ENCODE measurements at places on chromosomes 13 and 19.
A peak's percentile ranks its signal among the peaks of the same experiment; 100 is the strongest.

DNA sequence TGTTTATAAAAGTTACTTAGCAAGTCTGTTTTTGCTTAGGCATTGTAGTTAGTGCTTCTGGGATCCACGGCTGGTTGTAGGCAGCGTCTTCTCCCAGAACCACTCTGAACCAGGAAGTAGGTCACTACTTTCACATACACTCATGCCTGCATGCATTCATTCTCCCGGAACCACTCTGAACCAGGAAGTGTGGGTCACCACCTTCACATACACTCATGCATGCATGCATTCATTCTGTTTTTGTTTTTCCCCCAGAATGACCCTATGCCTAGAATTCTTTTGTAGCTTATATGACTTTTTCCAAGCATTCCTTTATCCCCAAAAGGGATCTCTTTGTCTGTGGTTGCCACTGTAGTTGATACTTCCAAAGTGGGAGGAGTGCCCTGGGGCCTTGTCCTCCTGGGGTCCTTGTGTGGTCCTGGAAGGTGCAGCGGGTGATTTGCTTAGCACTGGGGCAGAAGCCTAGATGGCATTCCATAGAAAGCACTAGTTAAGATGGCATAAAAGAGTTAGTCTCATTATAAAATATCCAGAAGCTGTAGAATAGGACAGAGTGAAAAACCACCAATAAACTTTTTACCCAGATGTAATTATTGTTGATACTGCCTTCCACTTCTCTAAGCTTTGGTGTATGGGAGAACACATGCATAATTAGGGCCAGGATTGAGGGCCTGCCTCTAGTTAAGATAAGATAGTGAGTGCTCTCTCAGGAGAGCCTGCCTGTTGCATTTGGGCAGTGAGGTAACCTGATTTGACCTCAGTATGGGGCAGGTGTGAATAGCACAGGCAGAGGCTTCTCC lies 68.6 kb upstream of the TEX29 start:
- DNase-seq, result no peak

GRCh38 chr19:46542428-46543230 lies 47.0 kb upstream of the PNMA8B start:
- DNase-seq, result peak; percentile 88

GRCh38 chr13:46542833-46543232 lies 10.1 kb upstream of the LRCH1 start:
- no peak for DNase-seq

DNA sequence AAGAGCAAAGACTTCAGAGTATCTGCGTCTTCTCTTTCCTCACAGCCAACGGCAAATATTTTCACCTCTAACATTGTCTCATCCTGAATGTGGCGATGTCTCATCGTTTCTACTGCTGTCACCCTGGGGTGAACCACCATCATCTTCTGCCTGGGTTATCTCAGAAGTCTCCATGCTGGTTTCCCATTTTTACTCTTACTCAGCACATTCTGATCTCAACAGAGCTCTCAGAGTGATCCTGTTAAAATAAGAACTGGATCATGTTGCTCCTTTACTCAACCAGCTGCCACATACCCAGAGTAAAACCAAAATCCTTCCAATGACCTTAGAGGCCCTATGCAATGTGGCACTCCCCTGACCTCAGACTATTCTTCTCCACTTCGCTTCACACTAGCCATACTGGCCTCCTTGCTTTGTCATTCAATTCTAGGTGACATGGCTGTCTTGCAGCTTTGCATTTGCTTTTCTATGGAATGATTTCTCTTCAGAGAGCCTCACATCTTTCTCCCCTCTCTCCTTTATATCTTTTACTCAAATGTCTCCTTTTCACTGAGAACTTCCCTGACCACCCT lies 7.8 kb upstream of the OLFM4 start:
- DNase-seq, result no peak

DNA sequence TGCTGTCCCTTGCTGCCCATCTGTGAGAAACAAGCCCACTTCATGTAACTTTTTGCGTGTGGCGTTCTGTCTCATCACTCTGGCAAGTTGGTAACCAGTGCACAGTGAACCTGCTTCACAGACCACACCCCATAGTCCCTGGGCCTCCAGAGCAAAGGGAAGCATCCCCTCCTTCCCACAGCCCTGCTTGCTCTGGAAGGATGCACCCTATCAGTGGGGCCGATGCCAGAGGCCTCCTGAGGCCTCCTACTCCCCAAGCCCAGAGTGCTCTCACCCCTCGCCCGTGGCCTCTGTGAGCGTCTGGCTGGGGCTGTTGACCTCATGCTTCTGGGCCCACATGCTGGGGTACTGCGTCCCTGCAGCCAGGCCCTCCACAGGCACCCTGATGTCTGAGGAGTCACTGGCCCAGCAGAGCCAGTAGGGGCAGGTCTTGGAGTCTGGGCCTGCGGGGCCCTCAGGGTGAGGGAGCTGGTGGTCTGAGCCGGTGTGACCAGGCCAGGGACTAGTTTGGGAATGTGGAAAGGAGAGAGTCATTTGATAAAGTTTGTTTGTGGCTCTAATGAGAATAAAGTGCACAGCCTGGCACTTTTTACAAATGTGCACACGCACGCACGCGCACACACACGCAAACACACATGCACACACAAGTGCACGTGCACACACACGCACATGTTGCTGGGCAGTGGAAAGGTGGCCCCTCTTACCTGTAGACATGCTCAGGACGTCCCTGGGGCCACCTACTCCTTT lies 5.1 kb downstream of the TMEM86B start:
- no peak for DNase-seq

DNA sequence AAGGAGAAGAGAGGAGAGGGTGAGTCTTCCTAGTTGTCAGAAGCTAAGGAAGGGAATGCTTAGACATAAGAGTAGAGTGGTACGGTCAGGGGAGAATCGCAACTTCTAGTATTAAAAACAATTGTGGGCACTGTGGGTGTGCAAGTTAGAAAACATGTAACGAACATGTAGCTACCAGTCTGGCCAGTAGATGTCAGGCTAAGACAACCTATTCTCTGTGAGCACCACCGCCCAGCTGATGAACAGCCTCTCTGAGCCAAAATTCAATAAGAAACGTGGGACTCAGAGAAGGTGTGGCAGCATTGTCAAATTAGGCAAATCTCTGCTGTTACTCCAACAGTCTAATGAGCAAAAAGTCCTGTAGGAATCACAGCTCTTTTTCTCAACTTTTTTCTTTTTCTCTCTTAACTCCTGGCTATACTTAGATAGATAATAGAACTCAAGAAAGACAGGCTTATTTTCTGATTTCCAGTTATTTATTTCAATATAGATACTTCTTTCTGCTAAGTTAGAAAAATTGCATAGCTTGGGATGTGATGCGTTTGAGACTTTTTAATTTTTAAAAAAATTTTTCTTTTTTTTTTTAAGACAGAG lies 186.2 kb downstream of the USP12 start:
- DNase-seq, result peak; percentile 91

DNA sequence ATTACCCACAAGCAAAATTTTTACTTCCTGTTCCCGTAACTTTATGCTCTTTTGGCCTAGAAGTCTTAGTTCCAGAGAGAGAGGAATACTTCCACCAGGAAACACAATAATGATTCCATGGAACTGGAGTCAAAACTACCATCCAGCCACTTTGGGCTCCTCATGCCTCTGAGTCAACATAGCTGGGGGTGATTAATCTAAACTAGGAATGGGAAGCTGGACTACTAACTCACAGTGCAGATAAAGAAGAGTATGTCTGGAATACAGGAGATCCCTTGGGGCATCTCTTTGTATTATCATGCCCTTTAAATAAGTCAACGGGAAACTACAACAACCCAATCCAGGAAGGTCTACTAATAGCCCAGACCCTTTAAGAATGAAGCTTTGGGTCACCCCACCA lies 8.9 kb upstream of the ELF1 start:
- DNase-seq, result no peak

DNA sequence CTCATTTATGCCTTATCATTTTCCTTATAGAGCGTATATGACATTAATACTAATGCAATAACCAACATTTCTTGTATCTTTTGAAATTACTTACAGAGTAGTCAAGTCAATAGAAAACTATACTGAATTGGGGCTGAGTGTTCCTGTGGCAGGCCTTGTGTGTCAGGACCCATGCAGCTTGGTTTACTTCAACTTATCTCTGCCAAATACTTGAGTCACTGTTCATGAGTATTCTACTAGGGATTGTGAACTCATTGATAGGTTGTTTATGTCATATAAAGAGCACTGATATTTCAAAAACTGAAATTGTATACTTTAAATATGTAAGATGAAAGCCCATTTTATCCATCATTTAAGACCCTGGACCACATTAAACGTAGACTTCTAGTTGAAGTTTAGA lies 688.6 kb upstream of the SLITRK1 start:
- DNase-seq, result no peak

DNA sequence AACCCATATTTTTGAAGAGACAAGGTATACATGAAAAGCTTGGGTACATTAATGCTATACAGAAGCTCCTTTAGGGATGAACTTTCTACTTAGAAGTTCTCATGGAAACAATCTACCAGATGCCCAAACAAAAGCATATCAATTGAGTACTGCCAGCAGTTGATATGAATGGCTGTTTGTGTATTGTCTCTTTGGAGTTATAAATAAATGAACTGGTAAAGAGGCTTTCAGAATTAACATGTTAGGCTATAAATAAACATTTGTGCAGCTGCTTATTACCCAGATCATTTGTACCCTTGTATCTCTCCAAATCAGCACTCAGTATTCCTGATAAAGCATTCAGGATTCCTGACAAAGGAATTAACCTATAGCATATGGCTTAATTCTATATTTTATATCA lies 418.9 kb downstream of the FGF14 start:
- no peak for DNase-seq

DNA sequence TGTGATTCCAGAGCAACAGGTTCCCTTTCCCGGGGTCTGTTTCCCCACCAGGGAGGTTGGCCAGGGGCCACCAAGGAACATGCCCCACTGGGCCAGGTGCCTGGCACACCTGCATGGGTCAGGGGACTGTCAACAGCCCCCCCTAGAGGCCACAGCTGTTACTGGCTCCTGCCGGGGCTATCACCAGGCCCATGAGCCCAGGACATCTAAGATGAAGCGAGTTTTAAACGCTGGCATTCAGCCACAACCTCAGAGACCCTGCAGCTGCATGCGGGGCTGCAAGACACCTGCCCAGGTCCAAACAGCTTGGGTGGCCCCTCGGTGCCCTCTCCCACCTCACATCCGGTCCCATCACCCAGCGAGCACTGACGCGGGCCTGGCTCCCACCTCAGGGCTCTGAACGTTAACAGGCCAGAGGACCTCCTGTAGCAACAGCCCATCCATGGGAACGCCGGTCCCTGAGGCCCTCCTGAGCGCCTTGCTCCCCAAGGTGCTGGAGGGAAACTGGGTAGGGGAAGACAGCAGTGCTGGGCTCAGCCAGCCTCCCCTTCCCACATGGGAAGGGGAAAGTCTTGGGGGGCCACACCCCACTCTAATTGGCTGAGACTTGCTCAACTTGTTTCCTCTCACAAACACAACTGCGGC lies 12.0 kb downstream of the KHSRP start:
- no peak for DNase-seq

DNA sequence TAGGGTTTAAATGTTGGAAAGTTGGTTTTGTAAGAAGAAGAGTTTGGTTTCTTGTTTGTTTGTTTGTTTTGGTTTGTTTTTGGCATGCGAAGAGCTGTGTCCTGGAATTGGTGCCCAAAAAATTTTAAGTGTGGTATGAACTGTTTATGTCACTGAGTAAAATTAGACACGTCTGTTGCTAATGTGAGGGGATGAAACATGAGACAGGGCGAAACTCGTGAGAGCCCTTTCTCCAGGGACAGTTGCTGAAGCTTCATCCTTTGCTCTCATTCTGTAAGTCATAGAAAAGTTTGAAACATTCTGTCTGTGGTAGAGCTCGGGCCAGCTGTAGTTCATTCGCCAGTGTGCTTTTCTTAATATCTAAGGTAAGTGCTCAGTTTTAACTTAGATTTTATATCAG lies at the start of gene SGCG:
TSS of gene SGCG (plus strand) at position 269 of the 400 bp plus-strand sequence. CDS start 22,716 bp downstream, outside the sequence.
- DNase-seq, result no peak

DNA sequence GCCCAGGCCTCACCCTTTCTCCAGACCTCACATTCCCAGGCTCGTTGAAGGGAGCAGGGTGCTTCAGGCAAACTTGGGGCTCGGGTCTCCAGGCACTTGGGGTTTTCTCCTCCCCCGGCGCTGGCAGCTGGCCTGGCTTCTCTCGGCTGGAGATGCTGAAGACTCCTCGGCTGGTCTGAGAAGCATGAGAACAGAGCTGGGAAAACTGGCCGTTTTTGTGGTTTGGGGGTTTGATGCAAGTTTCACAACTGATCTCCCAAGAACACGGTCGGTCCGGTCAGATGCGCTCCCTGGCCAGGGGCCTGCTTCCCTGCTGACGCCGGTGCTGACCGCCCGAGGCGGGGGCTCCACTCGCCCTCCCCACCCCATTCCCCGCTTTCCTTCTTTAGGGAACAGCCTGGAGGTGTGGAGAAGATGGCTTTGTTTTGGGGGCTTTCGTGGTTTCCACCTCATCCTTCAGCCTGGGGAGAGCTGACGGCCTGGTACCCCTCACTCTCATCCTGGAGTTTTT lies 35.3 kb downstream of the CEBPA start:
- DNase-seq, result no peak

DNA sequence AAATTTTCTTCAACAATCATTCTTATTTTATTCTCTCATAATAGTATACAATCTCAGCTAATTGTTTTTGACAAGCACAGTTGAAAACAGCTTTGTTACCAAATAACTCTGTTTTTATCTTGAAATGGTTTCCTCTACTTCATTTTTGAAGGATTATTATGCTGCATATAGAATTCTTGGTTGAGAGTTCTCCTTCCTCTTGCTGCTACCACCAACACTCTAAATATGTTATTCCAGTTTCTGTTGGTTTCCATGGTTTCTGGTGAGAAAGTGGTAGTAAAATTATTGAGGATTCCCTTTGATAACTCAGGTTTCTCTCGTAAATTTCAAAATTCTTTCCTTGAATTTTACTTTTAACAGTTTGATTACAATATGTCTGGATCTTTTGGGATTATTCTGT lies 1725.9 kb downstream of the PCDH9 start:
- no peak for DNase-seq

- DNase-seq, result no peak
Observed at GRCh38 chr19:41456342-41456918, 13.5 kb downstream of the ERICH4 start.

All from inflammatory macrophage treated with lipopolysaccharide for 1 hour (primary cell).